Right hindlimb (tissue), 1 donor: ENCODE measurements at places on chromosomes 6 and 20.

- DNase-seq, result no peak
Observed at GRCh38 chr6:152341596-152341995, 295.6 kb downstream of the SYNE1 start.

- DNase-seq, result no peak
Observed at GRCh38 chr6:32216998-32217397, 6.9 kb downstream of the NOTCH4 start.

DNA sequence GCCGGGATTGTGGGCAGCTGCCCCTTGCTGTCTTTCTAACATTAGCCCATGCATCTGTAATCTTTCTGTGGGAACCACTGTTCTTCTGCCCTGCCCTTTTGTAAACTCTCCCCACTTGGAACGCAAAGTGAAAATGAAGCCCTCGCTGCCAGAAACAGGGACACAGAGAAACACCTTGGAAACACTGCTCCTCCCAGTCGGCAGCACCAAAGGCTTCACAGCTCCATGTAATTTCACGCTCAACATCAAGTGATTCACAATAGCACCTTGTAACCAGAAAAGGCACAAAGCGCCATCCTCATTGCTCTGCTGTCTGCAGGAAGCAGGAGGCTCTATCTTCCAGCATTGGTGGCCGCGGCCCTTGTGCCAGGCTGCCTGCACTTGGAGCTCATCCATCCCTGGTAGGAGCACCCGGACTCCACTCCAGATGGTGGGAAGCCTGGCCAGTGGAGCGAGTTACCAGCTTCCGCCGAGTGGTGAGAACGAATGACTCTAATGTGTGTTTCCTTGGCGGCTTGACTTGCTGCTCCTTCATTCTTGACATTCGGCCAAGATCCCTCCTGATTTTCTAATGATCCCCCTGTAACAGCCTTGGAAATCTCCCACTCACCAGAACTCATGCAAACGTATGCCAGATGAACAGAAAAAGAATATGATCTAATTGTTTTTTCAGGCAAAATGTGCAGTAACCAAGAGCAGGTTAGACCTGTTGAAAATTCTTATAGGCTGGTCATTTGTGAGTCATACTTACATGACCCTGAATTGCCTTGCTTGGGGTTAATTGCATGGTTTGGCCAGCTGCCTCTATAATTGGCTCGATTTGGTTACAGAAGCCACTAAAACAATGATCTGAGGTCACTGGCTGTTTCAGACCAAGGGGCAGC is 169.1 kb upstream of the CDYL start:
- DNase-seq, result peak; percentile 83

DNA sequence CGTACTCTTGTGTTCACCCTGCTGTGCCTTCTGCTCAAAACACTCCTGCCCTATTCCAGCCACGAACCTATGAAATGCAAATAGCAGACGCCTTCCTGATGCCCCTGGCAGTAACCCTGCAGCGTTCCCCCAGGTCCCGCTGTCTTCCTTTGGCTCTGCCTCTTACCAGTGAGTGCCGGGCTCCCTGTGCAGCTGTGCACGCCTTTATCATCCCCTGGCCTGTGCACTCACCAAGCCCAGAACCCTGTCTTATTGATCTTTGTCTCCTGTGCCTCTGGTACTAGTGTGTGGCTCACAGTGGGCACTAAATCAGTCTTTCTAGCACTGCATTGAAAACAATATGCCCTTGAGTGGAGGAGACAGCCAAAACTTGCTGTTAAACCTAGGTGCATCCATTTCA is 19.7 kb downstream of the ZDHHC14 start:
- no peak for DNase-seq

- no peak for DNase-seq
Observed at GRCh38 chr6:87082160-87082721, 12.7 kb downstream of the CGA start.

DNA sequence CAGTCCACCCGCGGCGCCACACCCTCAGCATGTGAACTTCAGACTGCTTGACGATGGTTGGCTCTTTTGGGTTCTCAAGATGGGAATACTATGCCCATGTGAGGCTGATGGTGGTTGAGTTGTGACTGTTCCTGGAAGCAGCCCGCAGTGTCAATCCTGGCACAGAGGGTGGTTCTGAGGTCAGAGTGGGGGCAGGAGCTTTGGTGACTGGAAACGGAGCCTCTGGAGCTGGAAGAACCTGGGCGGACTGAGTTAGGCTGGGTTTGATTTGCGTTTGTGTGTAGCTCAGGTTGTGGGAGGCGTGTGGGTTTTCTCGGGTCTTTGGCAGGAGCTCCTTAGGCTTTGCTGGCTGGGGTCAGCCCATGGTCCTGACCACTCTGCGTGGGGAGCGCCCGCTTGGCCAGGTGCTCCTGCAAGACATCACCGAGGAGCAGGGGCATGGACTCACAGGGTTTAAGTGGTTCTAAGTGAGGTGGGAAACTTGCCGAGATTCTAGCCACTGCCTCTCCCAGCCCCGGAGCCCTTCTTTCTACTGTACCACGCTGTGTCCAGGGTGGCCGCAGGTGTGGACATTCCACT is 37.3 kb upstream of the SLC22A1 start:
- DNase-seq, result no peak

DNA sequence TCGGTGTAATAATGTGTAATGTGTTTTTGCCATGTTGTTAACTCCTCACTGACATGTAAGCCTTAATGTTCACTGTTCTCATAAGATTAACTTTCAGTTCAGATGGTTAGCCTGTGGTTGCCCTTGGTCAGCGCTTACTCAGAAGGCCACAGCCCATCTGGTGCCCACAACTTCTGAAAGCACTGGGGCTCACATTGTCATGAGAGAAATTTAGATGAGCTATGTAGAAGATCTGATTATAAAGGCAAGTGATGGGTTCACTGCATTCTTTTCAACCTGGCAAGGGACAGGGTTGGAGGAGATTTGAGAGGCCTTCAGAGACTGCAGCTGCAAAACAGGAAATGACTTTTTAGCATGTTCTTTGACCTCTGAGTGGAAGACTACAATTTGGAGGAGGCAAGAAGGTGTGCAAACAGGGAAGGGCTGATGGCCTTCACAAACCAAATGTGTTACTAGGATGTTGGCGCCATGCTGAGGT is 242.3 kb upstream of the SUPT3H start:
- DNase-seq, result no peak
